ENCODE measurements at places on chromosomes 5 and 9. TPM values are rescaled to one million over a fixed set of nuclear protein-coding genes. Genes with fewer than 3 reads are reported as not detected.

DNA sequence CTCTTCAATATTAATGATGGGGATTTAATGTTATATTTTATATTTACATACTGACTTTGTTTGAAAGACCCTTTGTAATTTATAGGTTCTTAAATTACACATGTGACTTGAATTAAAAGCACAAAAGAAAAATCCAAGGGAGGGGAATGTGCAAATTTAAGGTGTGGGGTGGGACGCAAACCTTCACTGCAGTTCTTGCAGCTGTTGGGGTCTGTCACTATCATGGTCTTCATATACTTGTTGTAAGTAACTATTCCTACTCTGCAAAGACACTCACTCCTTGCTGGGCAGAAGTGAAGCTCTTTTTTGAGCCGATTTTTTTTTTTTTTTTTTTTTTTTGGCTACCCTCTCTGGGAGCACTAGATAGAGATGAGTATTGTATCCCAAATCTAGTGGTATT, 505.3 kb downstream of the ARHGEF28 start:
- DNase-seq, result no peak

- no peak for DNase-seq
Measured at GRCh38 chr9:136900988-136901515, 14.7 kb downstream of the TRAF2 start.

GRCh38 chr5:14385019-14385418, 196.6 kb upstream of the OTULINL start:
- DNase-seq, result no peak

DNA sequence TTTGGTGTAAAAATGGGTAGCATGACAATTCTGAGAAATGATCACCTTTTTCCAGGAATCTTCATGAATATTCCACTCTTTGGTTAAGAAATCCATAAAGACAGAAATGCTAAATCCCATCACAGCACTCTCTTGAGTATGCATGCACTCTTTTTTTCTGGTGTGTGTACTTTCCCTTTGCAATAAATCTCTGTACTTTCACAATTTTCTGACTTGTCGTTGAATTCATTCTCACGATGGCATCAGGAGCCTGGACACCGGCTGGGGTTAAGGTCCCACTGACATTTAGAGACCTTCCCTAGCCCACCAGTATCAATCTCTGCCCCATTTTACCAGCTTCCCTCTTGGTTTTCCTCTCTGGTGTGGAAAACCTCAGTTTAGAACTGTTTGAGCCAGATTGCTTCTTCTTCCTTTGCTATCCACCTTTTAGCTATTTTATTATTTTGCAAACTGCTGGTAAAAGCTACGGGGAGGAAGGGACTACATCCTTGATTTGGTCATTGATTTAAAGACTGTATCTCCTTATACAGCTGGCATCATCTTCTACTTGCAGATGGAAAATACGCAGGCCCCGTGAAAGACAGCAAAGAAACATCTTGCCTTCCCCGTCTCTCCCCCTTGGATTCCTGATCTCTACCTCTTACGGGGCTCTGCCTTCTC, 59.9 kb upstream of the ZFR start:
- DNase-seq, result no peak

- DNase-seq, result no peak
Measured at GRCh38 chr5:155996123-155996522, 330.8 kb upstream of the SGCD start.

DNA sequence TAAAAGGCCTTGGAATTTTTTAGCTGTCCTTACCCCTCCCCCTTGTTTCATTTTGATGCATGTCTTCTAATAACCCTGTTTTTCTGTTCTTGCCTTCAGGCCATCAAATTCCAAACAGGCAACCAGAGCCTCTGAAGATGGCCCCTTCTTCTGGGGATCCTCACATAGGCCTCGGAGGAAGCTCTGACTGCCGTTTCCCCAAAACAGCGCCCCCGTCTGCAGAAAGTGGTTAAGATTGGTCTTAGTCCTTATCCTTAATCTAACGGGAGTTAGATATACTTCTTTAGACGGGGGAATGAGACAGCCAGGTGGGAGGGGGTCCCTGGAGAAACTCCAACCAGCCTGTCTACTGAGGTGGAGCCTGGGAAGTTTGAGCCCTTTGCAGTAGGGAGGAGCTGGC, 226.3 kb upstream of the ZNF608 start:
- DNase-seq, result no peak

DNA sequence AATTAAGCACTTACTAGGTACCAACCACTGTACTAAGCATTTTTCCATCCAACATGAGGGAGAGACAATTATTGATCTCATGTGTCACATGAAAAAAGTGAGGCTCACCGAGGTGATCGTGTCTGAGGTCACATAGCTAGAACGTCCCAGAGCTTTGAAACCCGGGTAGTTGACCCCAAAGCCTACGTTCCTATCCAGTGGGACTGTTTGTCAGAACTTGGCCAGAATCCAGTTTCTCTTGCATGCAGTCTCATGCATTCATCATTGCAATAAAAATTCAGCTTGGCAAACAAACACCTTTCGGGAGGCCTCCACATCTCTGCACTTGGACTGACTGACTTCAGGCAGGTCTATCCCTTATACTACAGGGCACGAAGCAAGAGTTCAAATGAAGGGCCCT, 23.4 kb upstream of the FAT2 start:
- no peak for DNase-seq

- no peak for DNase-seq
Measured at GRCh38 chr5:78527925-78528324, 120.6 kb downstream of the LHFPL2 start.

DNA sequence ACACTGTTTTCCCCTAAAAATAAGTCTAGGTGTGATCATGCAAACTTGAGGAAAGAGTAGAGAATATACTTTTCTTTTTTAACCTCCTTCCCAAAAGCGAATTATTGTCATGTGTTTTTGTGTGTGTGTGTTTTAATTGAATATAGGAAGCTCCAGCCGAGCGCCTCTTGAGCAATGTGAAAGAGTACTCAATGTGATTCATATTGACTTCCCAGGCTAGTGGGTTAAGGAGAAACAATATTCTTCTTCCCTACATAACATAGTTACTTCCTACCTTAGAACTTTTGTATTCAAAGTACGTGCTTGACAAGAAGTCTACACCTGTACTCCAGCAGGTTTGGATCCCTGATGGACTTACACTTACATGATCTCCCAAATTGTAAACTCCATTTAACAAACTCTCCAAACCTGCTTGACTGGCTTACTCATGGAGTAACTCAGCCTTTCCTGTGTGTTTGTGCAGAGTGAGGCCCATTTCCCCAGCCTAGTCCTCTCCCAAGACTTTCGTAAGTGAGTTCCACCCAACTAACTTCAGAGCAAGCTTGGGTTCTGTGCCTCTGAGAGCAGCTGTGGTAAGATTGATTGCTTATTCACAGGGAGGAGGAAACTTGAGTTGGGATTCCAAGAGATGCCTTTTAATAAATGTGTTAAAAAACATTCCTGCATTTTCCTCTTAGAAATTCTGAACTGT, 9.3 kb downstream of the SLC28A3 start:
- DNase-seq, result peak; percentile 13

- DNase-seq, result no peak
Measured at GRCh38 chr9:131625790-131626670, 80.7 kb downstream of the PRRT1B start.

DNA sequence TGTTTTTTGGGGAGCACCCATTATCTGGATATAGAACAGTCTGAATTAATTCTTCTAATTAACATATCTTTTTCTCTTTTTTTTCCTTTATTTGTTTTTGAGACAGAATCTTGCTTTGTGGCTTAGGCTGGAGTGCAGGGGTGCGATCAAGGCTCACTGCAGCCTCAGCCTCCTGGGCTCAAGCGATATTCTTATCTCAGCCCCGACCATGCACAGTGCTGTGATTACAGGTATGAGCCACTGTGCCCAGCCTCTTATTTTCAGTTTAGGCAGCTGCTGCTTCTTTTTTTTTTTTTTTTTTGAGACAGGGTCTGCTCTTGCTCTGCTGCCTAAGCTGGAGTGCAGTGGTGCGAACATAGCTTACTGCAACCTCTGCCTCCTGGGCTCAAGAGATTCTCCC, 20.2 kb downstream of the UBE2R2 start:
- no peak for DNase-seq

Gene WNT8A
- not detected for total RNA-seq

Gene CTNND2
- 2.5 TPM for total RNA-seq

Gene EFNA5
- total RNA-seq, result 35.4 TPM

Gene DENND4C
- total RNA-seq, result 41.3 TPM

Gene GAPVD1
- total RNA-seq, result 56.1 TPM

Gene FBXW11
- 60.1 TPM for total RNA-seq

Gene DPH7
- total RNA-seq, result 39.5 TPM

Gene MYMK
- total RNA-seq, result not detected

Gene GHR
- total RNA-seq, result 2.7 TPM

Gene CARD9
- total RNA-seq, result 0.94 TPM
